GM12878 (cell line): ENCODE measurements at places on chromosomes 4 and X. TPM values are rescaled to one million over a fixed set of nuclear protein-coding genes. Genes with fewer than 3 reads are reported as not detected.
A peak's percentile ranks its signal among the peaks of the same experiment; 100 is the strongest.

- H3K27me3 ChIP-seq, result no peaks in the 10 kb centered on the region
- H3K4me3 ChIP-seq, result no peak overlapping the region
- no peak overlapping the region for H3K27ac ChIP-seq
These were observed 341.7 kb upstream of the GATB start for GRCh38 chr4:152102436-152103000.

GRCh38 chr4:146654687-146655520, 16.2 kb downstream of the POU4F2 start:
- no peaks in the 10 kb centered on the region for H3K36me3 ChIP-seq
- H3K27ac ChIP-seq, result no peak overlapping the region
- no peak for DNase-seq
- no peak overlapping the region for H3K4me3 ChIP-seq
- H3K4me1 ChIP-seq, result no peaks in the 10 kb centered on the region

DNA sequence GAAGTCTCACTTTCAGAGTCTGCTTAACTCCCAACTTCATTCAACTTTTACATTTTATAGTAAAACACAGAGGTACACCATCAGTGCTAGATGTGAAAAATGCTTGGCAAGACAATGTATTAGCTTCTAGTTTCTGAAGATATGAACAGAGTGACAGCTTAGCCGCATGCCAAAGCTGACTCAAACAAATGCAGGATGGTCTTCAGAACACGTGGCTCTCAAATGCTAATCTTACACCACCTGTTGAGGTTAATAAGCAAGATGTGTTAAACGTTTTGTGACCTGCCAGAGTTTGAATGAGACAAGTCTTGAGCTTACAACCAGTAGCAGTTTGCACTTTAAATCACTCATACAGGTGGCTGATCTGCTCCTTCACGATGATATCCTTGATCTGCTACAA, 18.9 kb upstream of the GPM6B start:
- no peaks in the 10 kb centered on the region for H3K27me3 ChIP-seq
- DNase-seq, result no peak
- no peak overlapping the region for H3K4me3 ChIP-seq
- H3K36me3 ChIP-seq, result no peaks in the 10 kb centered on the region
- no peak overlapping the region for H3K27ac ChIP-seq

DNA sequence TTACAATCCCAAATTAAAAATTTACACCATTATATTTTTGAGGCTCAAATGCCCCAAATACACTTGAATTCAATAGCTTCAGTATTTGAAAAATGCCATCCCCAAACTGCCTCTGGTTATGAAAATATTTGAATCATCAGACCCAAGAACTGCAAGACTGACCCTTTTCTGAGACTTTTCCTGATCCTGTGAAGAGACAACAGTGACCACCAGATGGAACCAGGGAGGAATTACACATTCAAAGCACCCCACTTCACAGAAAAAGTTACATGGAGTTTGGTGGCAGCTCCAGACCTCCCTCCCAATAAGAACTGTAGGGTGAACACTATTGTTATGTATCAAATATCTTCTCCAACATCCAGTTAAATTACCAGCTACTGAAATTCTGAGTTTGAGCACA, 44.0 kb upstream of the SCD5 start:
- H3K27me3 ChIP-seq, result no peaks in the 10 kb centered on the region
- H3K36me3 ChIP-seq, result peaks cover 40% of the 10 kb centered on the region
- no peak overlapping the region for H3K27ac ChIP-seq
- no peaks in the 10 kb centered on the region for H3K4me1 ChIP-seq
- no peak overlapping the region for H3K4me3 ChIP-seq

DNA sequence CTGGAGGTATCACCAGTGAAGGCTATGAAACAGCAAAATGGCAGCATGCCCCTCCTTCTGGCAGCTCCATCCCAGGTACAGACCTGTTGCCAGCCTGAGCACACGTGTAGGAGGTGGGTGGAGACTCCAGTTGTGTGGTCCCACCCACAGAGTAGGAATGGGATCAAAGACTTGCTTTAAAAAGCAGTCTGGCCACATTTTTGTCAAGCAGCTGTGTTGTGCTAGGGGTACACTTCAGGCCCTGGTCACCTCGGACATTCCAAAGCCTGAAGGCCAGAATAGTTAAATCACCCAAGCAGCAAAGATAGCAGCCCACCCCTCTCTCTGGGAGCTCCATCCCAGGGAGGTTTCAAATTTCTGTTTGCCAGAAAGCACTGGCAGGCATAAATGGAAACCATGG, 20.3 kb upstream of the AMBN start:
- H3K36me3 ChIP-seq, result no peaks in the 10 kb centered on the region
- DNase-seq, result no peak
- H3K27me3 ChIP-seq, result no peaks in the 10 kb centered on the region
- no peak overlapping the region for H3K4me3 ChIP-seq

- peaks cover 3% of the 10 kb centered on the region for H3K4me1 ChIP-seq
- no peak overlapping the region for H3K4me3 ChIP-seq
- H3K27ac ChIP-seq, result no peak overlapping the region
- DNase-seq, result no peak
- H3K27me3 ChIP-seq, result no peaks in the 10 kb centered on the region
- H3K36me3 ChIP-seq, result no peaks in the 10 kb centered on the region
These were observed 66.3 kb upstream of the MSN start for GRCh38 chrX:65601126-65601525.

DNA sequence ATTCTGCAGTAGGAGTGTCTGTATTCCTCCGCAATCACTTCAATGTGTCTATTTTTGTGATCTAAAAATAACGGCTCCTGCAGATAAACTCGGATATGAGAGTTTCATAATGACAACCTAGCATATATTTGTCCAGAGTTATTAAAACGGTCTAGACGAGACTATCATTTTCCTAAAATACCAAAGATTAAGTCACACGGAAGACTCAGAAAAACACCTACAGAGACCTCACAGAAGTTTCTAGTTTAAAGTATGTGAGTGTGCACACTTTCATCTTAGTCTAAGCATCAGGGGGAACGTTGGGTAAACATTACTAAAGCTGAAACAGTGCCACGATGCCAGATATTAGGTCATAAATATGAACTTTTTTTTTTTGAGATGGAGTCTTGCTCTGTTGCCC, 156.9 kb downstream of the AFAP1 start:
- no peak overlapping the region for H3K4me3 ChIP-seq
- peaks cover 21% of the 10 kb centered on the region for H3K4me1 ChIP-seq
- no peaks in the 10 kb centered on the region for H3K27me3 ChIP-seq

DNA sequence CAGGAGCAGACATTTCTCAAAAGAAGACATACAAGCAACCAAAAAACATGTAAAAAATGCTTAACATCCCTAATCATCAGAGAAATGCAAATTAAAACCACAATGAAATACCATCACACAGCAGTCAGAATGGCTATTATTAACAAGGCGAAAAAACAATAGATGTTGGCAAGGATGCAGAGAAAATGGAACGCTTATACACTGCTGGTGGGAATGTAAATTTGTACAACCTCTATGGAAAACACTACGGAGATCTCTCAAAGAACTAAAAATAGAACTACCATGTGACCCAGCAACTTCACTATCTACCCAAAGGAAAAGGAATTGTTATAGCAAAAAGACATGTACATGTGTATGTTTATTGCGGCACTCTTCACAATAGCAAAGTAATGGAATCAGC, 71.5 kb downstream of the PPP4R3C start:
- no peaks in the 10 kb centered on the region for H3K27me3 ChIP-seq
- no peak overlapping the region for H3K27ac ChIP-seq
- H3K36me3 ChIP-seq, result no peaks in the 10 kb centered on the region
- no peaks in the 10 kb centered on the region for H3K4me1 ChIP-seq
- no peak for DNase-seq
- no peak overlapping the region for H3K4me3 ChIP-seq

- no peaks in the 10 kb centered on the region for H3K27me3 ChIP-seq
- peak within 1 kb of the TSS; percentile 77 for H3K4me3 ChIP-seq
- H3K36me3 ChIP-seq, result no peaks in the 10 kb centered on the region
- no peaks in the 10 kb centered on the region for H3K4me1 ChIP-seq
These were observed at the start of gene CTSO for GRCh38 chr4:155953151-155954117. CTSO (minus strand) TSS chr4:155953866; CDS start chr4:155953847, 19 bp downstream.

DNA sequence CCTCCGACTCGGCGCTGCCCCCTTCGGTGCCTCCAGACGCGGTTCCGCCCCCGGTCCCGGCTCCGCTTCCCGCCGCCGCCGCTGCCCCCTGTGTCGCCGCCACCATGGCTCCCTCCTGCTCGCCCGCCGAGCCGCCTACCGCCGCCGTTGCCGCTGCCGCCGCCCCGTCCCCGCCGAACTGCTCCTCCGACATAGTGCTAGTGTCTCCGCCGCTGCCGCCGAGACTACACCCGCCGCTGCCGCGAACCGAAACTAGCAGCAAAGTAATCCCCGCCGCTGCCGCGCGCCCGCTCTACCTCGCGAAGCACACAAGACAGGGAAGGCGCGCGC, 340 bp downstream of the HNRNPD start:
- no peaks in the 10 kb centered on the region for H3K27me3 ChIP-seq
- DNase-seq, result no peak
- H3K27ac ChIP-seq, result peak overlapping the region; percentile 98
- peak overlapping the region; percentile 86 for H3K4me3 ChIP-seq

GRCh38 chr4:92184566-92184965, 119.2 kb upstream of the GRID2 start:
- H3K4me1 ChIP-seq, result no peaks in the 10 kb centered on the region
- H3K27ac ChIP-seq, result no peak overlapping the region
- DNase-seq, result no peak
- no peaks in the 10 kb centered on the region for H3K36me3 ChIP-seq
- no peaks in the 10 kb centered on the region for H3K27me3 ChIP-seq
- no peak overlapping the region for H3K4me3 ChIP-seq

DNA sequence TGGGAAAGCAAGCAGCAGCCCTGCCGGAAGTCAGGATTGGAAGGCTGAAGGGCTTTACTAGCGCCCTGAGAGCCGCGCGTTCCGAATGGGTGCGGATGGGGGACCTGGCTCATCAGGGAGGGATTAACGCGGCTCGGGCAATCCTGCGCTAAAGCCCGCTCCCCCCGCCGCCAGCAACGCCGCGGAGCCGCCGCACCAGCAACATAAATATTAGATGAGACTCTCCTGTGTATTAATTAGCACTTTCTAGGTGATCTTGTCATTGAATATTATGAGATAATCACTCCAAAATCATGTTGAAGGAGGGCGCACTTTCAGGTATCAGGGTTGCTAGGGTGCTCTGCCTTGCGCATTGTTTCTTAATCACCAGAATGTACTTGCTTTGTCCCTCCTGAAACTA, 357.2 kb upstream of the FAM241A start:
- DNase-seq, result no peak
- no peak overlapping the region for H3K27ac ChIP-seq
- no peaks in the 10 kb centered on the region for H3K4me1 ChIP-seq
- H3K4me3 ChIP-seq, result no peak overlapping the region
- no peaks in the 10 kb centered on the region for H3K36me3 ChIP-seq

DNA sequence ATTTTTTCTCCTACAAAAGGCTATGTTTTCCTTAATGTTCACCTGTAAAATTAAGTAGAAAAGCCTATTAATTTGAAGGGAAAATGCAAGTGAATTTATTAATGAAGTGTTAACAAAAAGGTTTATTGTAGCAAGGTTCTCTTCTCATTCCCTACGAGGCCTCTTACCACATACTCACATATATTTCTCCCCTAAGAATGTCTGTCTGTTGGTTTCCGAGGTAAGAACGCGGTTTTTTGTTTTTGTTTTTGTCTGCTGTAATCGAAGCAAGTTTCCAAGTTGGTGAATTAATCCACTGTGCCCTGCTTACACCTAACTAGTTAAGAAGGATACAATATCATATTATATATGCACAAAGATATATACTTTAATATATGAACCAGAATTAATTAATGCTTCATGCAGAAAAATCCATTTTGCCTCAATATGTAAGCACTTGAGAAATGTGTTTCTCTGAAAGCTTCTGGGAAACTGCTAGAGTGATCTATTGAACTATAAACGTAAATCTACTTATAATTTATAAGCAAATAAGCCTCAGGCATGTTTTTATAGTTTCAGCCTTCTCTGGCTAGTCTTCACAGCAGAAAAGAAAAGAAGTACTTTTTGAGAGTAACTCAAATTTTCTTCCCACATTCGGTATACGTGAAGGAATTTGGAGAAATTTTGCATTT, 120.8 kb downstream of the EGF start:
- H3K4me3 ChIP-seq, result no peak overlapping the region
- no peak overlapping the region for H3K27ac ChIP-seq
- no peak for DNase-seq
- no peaks in the 10 kb centered on the region for H3K27me3 ChIP-seq
- H3K4me1 ChIP-seq, result peaks cover 14% of the 10 kb centered on the region
- no peaks in the 10 kb centered on the region for H3K36me3 ChIP-seq

- H3K4me1 ChIP-seq, result peaks cover 15% of the 10 kb centered on the region
- DNase-seq, result no peak
- H3K4me3 ChIP-seq, result no peak overlapping the region
These were observed 118.3 kb upstream of the PUDP start for GRCh38 chrX:7266288-7266687.

DNA sequence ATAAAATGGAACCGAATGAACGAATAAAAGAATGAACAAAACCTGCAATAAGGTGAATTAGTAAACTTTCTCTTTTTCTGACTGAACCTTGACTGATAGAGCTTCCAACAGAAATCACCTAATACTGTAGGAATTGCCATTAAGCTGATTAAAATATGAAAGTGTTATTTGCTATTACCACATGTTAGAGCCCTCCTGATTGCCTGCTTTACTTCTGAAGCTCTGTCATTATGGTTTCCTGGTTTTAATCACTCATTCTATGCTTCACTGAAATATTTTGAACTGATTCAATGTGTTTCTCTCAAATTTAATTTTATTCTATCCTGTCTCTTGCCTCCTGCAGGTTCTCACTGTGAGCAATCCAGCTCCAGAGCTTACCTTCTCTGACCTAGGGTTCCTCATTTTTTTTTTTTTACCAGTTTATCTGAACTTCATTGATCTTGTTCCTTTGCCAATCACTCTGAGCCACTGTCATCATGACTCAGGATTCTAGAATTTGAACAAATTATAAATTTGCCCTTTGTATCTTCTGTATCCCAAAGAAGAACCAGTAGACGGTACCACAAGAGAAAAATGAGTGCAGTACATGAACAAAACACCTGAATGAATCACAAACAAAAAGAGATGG, 48.1 kb upstream of the UGT2B15 start:
- H3K27me3 ChIP-seq, result no peaks in the 10 kb centered on the region
- H3K4me1 ChIP-seq, result no peaks in the 10 kb centered on the region
- no peak overlapping the region for H3K27ac ChIP-seq
- no peak for DNase-seq
- no peak overlapping the region for H3K4me3 ChIP-seq

PRPS2 gene
- total RNA-seq, result 72.6 and 74.4 TPM in 2 replicates

NHSL2 gene
- 0.05 TPM in 2 replicates for total RNA-seq

CT83 gene
- not detected in 2 replicates for total RNA-seq

MAGEH1 gene
- 13.1 and 13.2 TPM in 2 replicates for total RNA-seq

FAM9B gene
- total RNA-seq, result not detected in 2 replicates

LPAR4 gene
- not detected in 2 replicates for total RNA-seq

EDA2R gene
- total RNA-seq, result 8.1 and 8.4 TPM in 2 replicates

CYTL1 gene
- total RNA-seq, result not detected in 2 replicates

STBD1 gene
- not detected in 2 replicates for total RNA-seq

VSIG1 gene
- total RNA-seq, result not detected in 2 replicates

KLB gene
- total RNA-seq, result 0.08 and 0.11 TPM in 2 replicates
